ENCODE measurements at places on chromosomes 6 and 20.

- DNase-seq: no peak
Measured at GRCh38 chr20:34175079-34175478, 63.0 kb upstream of the EIF2S2 start.

- no peak for DNase-seq
Measured at GRCh38 chr6:19921786-19922185, 84.6 kb downstream of the ID4 start.

DNA sequence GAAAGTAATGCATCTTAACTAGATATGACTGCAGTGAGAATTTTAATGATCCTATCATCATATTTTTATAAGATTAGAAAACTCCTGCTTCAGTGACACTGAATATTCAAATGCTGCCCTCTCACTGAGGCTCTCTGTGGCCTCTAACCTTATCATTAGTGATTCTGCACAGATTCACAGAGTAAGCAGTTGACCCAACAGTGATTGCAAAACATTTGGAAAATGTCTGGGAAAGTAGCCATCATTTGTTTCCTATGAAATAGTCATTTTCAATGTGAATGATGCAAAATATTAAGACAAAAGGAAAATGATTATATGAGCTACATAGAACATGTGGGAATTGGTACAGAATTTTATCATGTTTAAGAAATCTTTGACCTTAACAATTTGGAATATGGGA is 210.3 kb downstream of the TBX18 start:
- DNase-seq: peak; percentile 46

- DNase-seq: no peak
Measured at GRCh38 chr6:17666646-17667045, 40.1 kb downstream of the NUP153 start.

DNA sequence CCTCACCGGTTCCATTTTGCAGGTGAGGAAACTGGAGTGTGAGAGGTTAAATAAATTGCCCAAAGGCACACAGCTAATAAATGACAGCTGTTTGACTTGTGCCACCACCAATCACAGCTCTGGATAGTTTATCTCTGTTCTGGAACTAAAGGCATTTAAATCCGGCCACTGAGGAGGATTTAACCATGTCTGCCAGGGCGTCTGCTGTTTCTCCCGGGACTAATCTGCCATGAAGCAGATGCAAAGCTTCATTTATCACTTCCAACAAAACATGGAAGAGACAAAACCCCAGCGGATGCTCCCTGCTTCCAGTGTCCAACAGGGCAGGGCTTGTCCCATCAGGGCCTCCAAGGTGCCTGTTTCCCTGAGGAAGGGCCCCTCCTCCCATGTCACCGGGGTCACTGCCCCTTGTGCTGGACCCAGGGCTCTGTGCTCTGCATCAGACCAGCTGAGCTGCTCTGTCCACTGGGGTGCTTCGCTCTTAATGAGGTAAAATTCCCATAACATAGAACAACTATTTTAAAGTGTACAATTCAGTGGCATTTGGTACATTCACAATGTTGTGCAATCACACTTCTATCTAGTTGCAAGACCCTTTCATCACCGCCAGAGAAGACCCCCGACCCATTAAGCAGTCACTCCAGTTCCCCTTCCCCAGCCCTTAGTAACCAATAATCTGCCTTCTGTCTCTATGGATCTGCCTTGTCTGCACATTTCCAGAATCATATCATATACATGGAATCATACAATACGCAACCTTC is 244.3 kb downstream of the PTPRT start:
- DNase-seq: no peak

- DNase-seq: no peak
Measured at GRCh38 chr20:6735942-6736845, 31.3 kb upstream of the BMP2 start.

DNA sequence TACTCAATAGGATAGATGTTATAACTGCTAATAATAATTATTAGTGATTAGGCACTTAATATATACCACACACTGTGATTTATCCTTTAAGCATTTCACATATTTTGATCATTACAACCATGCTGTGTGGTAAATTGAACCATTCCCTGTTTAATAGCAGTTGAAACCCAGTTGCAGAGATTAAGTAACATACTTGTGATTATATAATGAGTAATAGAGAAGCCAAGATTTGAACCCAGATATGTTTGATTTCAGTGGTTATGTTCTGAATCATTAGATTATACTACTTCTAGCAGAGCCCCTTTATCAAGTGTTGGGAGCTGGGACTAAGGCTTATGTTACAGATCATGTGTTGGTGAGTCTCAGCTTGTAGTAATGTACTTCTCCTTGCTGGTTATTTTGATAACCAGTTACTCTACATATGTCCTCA is 44.1 kb downstream of the STK4 start:
- DNase-seq: peak; percentile 10

DNA sequence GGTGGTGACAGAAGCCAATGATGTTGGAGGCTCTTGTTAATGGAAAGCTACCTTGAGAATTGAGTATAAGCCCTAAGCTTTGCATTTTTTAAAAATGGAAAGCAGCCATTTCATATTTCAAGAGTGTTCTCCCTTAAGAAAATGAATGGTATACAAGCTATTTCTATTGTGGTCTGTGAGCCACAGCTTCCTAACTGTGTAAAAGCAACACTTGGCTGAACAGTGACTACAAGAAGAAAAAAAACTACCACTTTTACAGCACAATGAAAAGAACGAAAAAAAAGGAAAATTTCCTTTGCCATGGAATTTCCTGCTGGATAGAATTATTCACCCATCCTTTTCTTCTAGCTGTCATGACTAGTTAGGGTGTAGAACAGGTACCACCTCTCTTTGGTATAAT is 397.1 kb upstream of the BTBD3 start:
- peak; percentile 36 for DNase-seq

DNA sequence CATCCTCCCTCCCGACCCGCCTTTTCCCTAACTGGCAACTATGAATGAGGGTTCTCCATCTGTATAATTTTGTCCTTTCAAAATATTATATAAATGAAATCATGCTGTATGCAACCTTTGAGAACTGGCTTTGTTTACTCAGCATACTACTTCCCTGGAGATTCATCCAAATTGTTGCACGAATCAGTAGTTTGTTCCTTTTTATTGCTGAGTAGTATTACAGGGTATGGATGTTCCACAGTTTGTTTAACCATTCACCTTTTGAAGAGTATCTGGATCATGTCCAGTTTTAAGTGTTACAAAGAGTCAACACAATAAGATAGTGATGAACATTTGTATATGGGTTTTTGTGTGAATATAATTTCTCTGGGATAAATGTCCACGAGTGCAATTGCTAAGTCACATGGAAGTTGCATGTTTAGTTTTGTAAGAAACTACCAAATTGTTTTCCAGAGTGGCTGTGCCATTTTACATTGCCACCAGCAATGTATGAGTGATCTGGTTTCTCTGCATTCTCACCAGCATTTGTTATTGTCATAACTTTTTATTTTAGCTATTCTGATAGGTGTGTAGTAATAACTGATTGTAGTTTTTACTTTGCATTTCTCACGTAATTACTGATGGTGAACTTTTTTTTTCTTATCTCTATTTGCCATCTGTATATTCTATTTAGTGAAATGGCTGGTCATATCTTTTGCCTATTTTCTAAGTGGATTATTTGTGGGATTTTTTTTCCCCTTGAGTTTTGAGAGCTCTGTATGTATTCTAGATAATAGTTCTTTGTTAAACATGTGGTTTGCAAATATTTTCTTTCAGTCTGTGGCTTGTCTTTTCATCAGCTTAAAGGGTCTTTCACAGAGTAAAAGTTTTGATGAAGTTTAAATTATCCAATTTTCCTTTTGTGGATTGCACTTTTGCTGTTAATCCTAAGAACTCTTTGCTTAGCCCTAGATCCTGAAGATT is 14.4 kb upstream of the RNF24 start:
- DNase-seq: no peak

DNA sequence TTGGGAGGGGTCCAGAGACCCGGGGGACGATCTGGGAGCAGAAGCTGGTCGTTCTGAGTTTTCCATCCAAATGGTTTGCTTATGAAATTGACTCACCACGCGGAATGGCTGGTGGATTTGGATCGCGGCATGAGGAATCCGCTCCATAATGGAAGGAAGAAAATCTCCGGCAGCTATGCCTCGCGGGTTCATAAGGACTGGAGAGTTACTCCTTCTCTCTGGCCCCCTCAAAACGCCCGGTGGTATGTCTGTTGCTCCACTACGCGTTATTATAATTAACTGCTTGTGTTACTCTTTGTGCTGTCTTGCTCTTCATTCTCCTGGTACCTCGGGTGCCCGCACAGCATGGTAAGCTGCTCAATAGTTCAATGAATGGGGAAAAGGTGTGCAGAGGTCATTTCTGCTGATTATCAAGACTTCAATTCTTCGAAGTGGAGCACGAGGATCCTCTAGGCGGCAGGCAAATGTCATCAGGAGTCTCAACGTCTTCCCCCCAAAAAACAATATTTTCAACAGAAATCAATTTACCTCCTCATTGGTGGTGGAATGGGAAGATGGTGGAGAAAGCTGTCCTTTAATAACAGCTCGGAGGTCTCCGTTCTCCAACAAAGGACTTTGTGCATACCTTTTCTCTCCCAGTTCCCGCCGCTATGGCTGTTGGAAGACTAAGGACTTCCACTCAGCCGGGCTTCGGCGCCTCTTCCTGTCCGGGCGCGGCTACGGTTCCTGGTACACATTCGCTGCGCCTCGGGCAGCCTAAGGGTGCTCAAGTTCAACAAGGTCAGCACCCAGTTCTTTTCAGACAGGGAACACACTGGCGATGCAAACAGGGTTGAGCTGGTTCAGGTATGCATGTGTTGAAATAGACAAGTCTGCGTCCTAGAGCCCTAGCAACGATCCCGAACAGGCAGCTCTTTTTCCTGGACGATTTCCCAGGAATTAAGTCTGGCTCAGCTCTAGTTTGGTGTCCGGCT is 9.2 kb upstream of the PRSS16 start:
- no peak for DNase-seq

DNA sequence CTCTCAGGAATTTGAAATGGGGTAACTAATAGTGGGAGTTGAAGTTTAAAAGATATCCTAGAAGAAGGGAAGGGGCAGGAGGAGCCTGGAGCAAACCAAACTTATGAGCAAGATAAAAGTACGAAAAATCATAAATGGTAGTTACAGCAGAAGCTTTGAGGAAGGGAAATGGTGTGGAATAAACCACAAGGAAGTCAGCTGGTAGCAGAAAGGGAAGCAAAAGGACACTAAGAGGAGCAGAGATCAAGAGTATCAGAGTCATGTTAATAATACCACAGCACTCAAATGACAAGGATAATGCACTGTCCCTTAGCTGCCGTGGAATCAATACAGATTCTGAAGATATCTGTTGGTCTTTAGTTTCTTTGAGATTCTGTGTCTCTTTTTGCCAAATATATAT is 44.9 kb upstream of the CCDC28A start:
- DNase-seq: no peak

- peak; percentile 22 for DNase-seq
Measured at GRCh38 chr6:10720265-10720959, 2.5 kb upstream of the TMEM14C start.

DNA sequence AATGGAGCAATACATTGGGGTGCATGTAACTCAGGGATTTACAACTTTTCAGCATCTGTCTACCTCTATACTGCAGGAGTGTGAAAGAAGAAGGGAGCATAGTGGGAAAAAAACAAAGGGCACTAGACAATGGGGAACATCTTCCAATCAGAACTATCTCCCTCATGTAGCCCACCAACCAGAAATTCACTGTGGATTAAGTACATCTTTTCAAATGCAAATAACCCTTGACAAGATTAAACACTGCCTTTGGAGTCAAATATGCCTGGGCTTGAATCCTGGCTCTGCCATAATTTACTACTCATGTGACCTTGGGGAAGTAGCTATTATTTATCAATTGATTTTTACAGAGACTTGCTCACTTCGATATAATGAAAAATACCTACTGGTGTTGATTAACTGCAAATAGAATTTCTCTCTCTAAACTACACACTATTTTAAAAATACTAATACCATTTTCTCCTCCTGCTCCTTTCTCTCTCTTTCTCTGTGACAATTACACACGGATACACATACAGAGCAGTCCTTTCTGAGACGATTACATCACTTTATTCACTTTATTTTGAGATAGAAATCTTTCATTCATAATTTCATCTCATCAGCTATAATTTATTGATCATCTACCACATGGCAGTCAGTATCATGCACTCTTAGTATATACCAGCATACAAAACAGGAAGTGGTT is 783.7 kb downstream of the FRK start:
- no peak for DNase-seq

DNA sequence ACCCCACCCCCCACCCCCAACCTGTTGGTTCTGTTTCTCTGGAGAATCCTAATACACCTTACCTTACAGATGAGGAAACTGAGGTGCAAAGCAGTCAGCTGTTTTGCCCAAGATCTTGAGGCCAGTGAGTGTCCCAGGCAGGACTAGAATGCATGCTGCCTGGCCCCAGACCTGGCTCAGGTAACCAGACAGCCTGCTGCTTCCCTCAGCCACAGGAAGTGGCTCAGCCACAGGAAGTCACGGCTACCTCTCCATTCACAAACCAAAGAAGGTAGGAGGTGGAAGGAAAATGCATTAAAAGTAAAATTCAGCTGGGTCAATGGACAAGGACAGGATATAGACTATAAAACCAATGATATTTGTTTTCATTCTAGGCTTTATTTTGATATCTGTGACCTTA is 517.6 kb downstream of the CD83 start:
- no peak for DNase-seq

DNA sequence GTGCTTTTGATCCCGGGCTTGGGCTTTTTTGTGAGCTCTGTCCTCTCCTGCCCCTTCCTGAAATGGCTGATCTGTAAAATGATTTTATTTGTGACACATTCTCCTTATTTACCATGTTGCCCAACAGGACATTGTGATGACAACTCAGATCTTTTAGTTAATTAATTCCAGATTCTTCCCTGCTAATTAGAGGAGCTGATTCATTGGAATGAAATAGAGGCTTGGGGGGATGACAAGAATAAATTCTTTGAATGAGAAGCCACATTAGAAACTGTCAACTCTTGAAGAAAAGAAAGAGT is 26.1 kb upstream of the GABRR1 start:
- DNase-seq: peak; percentile 24

GRCh38 chr20:37439223-37439933 is 81.7 kb upstream of the NNAT start:
- no peak for DNase-seq
